ENCODE measurements at places on chromosomes 2 and 18. TPM values are rescaled to one million over a fixed set of nuclear protein-coding genes. Genes with fewer than 3 reads are reported as not detected.
A peak's percentile ranks its signal among the peaks of the same experiment; 100 is the strongest.

- DNase-seq: no peak
Measured at GRCh38 chr2:45929674-45930395, 278.4 kb downstream of the PRKCE start.

GRCh38 chr2:181578829-181579228 lies 78.1 kb downstream of the CERKL start:
- no peak for DNase-seq

- peak; percentile 3 for DNase-seq
Measured at GRCh38 chr2:221347471-221347870, 224.6 kb downstream of the EPHA4 start.

- DNase-seq: no peak
Measured at GRCh38 chr2:196238836-196239380, 67.5 kb upstream of the STK17B start.

The ERFE gene
- 5.2 TPM for total RNA-seq

Data from M059J (cell line).